ENCODE measurements at places on chromosomes 1 and 21.

DNA sequence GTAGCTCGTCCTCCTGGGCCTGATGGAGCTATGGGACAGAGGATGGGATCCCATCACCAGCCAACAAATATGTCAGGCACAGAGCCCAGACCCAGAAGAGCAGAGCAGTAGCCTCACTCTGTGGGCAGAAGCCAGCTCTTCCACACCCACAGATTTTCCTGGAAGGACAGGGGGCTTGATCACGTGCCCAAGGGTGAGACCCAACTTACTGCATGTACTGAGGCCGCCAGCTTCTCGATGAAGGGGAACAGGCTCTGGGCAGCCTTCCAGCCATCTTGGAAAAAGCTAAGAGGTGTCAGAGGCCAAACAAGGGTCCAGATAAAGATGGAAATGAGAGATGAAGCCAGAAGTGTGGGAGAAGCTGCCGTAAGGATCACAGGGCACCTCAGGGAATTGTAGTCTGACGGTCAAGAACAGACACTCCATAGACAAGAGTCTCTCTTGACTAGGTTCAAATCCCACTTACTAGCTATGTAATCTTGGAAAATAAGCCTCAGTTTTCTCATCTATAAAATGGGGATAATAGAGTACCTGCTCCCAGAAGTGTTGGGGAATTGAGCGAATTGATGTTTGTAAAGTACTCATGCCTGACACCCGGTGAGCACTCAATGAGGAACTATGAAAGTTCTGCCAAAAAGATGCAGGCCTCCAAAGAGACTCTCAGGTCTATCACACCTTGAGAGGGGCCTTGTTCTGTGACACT is 17.0 kb upstream of the TCEA3 start:
- DNase-seq = no peak

DNA sequence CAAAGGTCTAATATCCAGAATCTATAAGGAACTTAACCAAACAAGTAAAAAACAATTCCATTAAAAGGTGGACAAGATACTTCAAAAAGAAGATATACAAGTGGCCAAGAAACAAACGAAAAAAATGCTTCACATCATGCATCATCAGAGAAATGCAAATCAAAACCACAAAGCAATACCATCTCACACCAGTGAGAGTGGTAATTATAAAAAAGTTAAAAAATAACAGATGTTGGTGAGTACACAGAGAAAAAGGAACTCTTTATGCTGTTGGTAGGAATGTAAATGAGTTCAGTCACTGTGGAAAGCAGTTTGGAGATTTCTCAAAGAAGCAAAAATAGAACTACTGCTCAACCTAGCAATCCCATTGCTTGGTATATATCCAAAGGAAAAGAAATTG is 218.6 kb downstream of the SLC44A5 start:
- no peak for DNase-seq

DNA sequence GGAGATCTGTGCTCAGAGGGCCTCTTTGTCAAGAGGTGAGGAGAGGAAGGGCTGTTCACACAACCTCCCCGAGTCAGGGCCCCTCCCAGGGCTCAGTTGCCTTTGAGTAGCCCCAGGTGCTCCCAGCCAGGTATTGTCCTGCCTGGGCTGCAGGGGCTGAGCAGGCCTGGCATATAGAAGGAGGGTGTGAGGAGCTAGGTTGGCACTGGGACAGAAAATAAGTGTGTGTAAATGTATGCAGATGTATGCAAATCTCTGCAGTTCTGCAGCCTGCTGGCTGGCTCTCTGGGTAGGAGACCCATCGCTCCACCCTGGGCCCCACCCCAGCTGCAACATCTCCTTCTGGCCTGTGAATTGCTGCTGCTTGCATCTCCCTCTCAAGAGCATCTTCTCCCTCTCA is 52.4 kb downstream of the NAV1 start:
- DNase-seq = no peak

GRCh38 chr1:196114193-196114592 is 494.0 kb downstream of the KCNT2 start:
- no peak for DNase-seq

DNA sequence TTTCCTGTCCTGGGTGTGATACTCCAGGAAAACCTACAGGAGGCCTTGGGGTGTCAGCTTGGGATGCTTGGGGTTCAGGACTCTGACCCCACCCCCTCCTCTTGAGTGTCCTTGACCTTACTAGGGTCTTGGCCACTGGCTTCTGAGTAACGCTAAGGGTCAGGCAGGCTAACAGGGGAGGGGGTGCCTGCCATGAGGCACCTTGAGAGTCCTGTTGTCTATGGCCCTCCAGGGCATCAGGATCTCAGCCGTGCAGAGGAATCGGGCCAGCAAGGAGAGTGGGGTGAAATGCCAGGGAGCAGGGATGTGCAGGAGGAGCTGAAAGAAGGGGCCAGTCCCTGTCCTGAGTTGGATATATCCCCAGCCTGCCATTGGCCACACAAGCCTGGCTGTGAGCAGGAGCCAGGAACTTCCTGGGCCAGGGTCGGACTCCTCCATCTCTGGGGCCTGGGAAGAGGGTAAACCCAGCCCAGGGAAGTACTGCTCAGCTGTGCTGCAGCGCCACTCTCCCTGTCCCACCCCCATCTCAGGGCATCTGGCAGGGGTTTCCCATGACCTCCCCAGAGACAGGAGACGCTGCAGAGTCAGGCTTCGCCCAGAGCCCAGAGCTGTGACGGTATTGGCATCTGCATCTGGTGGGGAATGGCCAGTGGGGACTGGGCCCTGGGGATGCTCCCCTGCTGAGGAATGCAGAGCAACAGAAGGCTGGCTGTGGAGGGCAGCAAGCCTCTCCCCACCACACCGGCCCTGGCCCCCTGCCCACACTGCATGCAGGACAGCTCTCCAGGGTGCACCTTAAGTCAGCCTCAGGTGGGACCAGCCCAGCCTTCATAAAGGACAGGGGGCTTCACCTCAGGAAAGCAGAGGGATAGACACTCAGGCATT is 6.3 kb downstream of the KIF21B start:
- DNase-seq = no peak

- no peak for DNase-seq
Observed at GRCh38 chr1:201265756-201266155, 17.6 kb upstream of the PKP1 start.

DNA sequence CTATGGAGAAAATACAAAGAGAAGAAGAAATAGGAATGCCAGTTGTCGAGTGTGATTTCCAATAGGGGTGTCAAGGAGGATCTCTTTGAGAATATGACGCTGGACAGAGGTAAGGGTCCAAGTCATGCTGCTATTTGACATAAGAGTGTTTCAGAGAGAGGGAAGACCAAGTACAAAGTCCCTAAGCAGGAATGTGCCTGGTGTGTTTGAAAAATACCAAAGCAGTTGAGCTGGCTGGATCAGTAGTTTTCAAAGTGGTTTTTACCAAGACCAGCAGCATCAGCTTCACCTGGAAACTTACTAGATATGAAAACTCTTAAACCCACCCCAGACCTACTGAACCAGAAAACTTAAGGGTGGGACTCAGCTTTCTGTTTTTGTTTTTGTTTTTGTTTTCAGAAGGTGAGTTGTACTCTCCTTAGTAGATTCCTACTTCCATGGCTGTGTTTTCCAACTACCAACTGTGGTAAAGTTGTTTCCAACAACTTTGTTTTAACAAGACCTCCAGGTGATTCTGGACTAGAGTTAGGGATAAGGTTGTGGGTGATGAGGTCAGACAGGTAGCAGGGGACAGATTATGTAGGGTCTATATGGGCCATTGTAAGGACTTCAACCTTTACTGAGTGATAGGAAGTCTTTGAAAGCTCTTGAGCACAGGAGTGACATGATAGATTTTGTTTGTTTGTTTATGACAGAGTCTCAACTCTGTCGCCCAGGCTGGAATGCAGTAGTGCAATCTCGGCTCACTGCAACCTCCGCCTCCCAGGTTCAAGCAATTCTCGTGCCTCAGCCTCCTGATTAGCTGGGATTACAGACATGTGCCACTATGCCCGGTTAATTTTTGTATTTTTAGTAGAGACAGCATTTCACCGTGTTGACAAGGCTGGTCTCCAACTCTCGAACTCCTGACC is 7.3 kb upstream of the GJA9 start:
- no peak for DNase-seq

DNA sequence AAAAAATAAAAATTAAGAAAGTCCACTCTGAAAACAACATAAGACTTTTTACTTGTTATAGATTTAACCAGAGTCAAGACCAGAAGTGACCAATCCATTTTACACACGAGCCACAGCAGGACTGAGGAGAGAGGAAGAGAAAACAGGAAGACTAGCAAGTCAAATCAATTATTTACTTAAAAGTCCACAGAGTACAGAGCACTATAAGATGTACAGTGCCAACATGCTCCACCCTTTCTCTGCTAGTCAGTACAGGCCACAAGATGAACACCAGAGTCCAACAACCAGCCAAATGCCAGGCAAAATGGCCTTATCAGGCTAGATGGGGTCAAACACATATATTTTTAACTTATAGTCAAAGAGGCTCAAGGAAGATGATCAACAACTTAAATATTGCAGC is 19.5 kb downstream of the LUZP1 start:
- no peak for DNase-seq

DNA sequence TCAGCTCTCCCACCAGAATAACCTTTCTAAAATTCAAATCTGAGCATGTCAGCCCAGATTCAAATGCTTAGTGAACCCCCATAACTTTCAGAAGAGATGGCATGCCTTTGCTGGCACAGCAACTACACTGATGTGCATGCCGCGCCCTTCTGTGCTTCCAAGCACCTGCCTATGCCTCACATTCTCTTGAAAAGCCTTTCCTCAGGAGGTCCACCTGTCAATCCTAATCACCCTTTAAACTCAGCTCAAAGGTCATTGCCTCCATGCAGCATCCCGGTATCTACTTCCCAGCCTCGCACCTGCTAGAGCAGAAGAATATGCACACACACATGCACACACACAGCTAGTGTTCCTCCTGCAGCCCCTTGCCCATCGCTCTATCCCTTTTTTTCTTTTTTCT is 5.2 kb upstream of the S100A2 start:
- no peak for DNase-seq

GRCh38 chr1:5410652-5411051 is 581.6 kb downstream of the NPHP4 start:
- DNase-seq = no peak

DNA sequence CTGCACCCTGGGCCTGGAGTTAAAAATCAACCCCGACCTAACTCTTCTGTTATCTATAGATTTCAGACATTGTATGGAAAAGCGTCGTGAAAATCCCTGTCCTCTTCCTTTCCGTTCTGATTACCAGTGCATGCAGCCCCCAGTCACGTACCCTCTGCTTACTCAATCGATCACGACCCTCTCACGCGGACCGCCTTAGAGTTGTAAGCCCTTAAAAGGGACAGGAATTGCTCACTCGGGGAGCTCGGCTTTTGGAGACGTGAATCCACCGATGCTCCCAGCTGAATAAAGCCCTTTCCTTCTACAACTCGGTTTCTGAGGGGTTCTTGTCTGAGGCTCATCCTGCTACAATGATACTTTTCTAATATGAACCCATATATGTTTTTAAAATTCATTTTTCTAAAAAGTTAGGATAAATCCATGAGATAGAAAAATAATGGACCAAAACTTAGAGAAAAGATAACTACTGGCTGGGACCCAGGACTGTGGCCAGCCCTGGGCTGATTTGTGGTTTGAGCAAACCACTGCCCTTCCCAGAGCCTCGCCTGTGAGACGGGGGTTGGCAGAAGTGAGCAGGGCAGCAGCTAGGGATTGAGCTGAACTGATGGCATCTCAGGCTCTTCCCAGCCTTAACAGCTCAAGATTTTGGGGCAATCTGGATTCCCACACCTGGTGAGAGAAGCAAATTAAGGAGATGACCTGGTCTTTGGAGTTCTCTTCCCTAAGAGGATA is 5.0 kb downstream of the UQCRHL start:
- no peak for DNase-seq

GRCh38 chr1:209884249-209884648 is 53.8 kb upstream of the SYT14 start:
- DNase-seq = no peak

GRCh38 chr21:44603109-44603875 is 2.9 kb downstream of the KRTAP10-7 start:
- DNase-seq = no peak

DNA sequence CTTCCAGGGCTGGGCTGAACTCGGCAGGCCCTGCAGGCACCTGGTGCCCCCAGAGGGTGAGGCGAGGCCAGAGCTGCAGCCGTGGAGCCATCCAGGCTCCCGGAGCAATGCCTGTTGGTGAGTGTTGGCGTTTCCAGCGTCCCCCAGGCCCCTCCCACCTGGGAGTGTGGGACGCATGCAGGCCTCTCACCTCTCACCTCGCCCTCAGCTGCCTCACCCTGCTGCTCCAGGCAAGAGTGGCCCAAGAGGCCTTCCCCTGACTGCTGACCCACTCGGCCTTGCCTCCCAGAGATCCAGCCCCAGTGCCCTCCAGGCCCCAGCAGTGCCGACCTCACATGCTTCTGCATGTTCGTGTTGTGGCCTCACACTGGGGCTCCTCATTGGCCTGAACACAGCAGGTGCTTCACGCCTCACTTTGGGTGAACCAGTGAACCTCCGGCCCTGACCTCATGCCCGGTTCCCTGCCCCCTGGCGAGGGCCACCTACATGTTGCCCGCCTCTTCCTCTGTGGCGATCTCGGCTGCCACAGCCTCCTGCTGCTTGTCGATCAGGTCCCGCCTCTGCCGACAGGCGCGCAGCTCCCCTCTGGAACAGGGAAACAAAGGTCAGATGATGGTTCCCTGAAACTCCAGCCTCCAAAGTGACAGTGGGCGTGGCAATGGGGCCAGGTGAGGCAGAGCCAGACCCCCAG is 17.0 kb downstream of the CFAP74 start:
- DNase-seq = no peak

DNA sequence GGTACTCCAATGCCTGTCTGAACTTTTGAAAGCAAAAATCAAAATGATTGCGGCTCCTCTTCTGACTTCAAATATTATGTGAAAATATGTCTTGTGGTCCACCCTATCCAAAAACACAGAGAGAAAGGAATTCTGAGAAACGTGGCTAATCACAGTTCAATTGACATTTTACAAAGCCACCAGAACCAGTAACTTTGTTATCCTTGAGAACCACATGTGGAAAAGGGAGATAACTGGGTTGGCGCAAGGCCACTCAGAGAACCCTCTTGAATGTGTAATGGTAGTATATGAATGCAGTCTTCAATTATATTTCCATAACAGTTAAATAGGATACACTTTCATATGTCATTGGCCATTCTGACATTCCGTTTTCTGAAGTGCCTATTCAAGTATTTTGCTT is 1030.0 kb upstream of the TMPRSS15 start:
- DNase-seq = no peak

DNA sequence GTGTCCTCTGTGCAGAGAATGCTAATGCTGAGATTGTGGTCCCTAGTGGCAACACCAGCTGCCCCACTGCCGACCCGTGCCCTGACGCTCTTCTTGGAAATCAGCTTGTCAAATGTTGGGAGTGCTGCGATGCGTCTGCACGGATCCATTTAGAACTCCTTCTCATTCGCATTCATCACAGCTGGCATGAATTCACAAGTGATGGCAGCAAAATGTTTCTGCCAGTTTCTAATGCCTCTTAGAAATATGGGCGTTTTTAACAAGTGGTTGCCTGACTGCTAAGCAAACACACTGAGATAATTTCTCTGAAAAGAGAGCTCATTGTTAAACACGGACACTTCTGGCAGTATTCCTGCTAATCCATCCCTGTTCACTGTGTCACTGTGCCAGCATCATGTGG is 131.9 kb upstream of the KCNJ6 start:
- DNase-seq = no peak

GRCh38 chr1:78003070-78003746 is 1.5 kb upstream of the DNAJB4 start:
- DNase-seq = no peak

All from ovary (tissue), 10 donors.